ENCODE measurements at places on chromosomes 12 and 14. TPM values are rescaled to one million over a fixed set of nuclear protein-coding genes. Genes with fewer than 3 reads are reported as not detected.

GRCh38 chr14:58732387-58732786, 94.6 kb downstream of the DACT1 start:
- no peak for DNase-seq
- H3K4me3 ChIP-seq, result no peak overlapping the region
- no peaks in the 10 kb centered on the region for H3K4me1 ChIP-seq
- no peaks in the 10 kb centered on the region for H3K27me3 ChIP-seq
- no peak overlapping the region for H3K27ac ChIP-seq
- no peaks in the 10 kb centered on the region for H3K36me3 ChIP-seq

ADAMTS20 gene
- not detected for total RNA-seq

- no peaks in the 10 kb centered on the region for H3K4me1 ChIP-seq
- H3K27ac ChIP-seq, result no peak overlapping the region
- no peak overlapping the region for H3K4me3 ChIP-seq
- H3K36me3 ChIP-seq, result no peaks in the 10 kb centered on the region
These were observed 56.3 kb downstream of the PPP1R36 start for GRCh38 chr14:64605926-64606685.

DNA sequence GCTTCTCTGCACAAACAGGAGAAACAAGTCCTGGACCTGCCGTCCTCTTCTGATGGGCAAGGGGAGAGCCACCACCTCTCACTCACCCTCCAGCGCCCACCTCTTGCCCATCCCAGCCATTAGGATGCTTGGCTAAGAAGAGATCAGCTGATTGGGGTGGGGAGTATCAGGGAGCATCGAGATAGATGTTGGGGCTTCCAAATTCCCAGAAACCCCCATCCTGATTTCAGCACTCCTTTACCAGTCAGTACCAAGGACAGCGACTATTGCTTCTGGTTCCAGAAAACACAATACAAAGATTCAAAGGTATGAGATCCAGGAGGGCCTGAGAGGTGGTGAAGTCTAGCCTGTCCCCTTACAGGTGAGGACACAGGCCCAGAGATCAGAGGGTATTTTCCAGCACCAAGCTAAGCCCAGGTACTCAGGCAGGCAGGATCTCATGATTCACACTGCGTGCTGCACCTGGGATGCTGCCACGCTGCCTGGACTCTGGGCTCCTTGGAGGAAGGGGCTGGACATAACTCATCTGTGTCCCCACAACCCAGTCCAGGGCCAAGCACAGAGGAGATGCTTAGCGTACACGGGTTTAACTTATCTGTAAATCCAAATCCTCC, 76.6 kb downstream of the TUNAR start:
- DNase-seq, result no peak
- no peaks in the 10 kb centered on the region for H3K27me3 ChIP-seq
- H3K27ac ChIP-seq, result no peak overlapping the region
- no peaks in the 10 kb centered on the region for H3K4me1 ChIP-seq
- H3K36me3 ChIP-seq, result no peaks in the 10 kb centered on the region
- no peak overlapping the region for H3K4me3 ChIP-seq

- no peak overlapping the region for H3K4me3 ChIP-seq
- DNase-seq, result no peak
- H3K27ac ChIP-seq, result no peak overlapping the region
- H3K36me3 ChIP-seq, result no peaks in the 10 kb centered on the region
- H3K4me1 ChIP-seq, result no peaks in the 10 kb centered on the region
These were observed 190.6 kb downstream of the EMP1 start for GRCh38 chr12:13387101-13387500.

All from natural killer cell (primary cell).